ENCODE measurements at places on chromosomes 4 and X.

- no peak for DNase-seq
Measured at GRCh38 chr4:63906660-63907183, 502.5 kb downstream of the TECRL start.

DNA sequence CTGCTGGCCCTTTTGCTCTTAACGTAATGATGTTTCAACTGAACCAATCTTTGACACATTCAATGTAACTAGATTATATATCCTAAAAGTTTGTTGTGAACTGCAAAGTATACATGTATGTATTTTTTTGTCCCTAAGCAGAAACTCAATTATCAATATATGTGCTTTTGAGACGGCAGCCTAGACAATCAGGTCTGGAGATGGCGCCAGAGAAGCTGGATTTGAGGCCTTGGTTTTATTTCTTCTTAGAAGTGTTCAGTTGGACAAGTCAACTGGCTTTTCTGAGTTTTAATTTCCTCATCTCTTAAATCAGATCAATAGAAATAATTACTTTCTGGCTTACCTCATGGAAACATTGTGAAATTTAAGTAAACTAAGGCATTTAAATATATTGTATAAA is 62.5 kb downstream of the DCAF8L1 start:
- DNase-seq, result peak; percentile 5

DNA sequence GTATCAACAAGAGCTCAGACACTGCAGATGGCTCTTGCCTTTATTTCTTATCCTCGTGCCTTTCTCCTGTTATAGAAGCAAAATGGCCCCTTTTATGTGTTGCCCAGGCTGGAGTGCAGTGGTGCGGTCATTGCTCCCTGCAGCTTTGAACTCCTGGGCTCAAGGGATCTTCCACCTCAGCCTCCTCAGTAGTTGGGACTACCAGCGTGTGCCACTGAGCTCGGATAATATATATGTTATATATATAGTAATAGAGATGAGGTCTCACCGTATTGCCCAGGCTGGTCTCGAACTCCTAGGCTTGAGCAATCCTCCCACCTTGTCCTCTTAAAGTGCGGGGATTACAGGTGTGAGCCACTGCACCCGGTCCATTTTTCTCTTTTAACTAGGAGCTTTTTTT is 79.7 kb downstream of the TMEM131L start:
- DNase-seq, result no peak

- DNase-seq, result no peak
Measured at GRCh38 chr4:70577220-70577927, 14.7 kb upstream of the AMBN start.

- no peak for DNase-seq
Measured at GRCh38 chrX:88397551-88397950, 349.5 kb upstream of the CPXCR1 start.

GRCh38 chr4:58301376-58301999 is 1191.3 kb upstream of the IGFBP7 start:
- DNase-seq, result no peak

DNA sequence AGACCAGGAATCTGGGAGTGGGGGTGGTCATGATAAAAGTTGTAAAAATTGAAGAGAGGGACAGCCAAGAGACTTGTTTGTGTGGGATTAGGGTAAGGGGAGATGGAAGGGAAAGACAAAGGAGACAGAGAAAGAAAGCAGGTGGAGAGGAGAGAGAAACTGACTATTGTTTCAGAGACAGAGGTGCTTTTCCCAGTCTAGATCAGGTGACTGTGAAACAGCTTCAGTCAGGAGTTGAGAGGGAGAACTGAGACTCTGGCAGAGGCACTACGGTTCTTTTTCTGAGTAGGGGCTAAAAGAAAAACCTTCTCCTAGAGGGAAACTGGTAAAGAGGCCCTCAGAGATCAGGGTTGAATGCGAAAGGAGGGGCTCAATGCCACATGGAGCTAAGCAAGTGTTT is 106.4 kb downstream of the KDR start:
- DNase-seq, result no peak

DNA sequence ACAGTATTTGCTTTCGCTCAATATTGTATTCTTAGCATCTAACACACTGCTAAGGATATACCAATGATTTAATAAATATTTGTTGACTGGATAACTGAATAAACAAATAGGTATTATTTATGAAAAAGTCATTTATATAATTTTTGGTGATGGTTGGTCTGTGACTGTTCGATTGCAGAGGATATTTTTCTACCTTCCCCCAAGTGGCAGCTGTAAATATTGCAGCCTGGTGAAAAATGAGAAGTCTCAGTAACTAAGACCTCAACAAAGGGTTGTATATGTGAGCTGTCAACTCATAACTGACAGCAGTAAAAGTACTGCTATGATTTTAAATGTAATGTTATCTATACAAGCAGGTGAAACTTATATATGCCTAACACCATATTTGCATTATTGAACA is 36.0 kb downstream of the HTR2C start:
- DNase-seq, result no peak

- peak; percentile 49 for DNase-seq
Measured at GRCh38 chrX:130916636-130917422, 13.8 kb upstream of the ENOX2 start.

DNA sequence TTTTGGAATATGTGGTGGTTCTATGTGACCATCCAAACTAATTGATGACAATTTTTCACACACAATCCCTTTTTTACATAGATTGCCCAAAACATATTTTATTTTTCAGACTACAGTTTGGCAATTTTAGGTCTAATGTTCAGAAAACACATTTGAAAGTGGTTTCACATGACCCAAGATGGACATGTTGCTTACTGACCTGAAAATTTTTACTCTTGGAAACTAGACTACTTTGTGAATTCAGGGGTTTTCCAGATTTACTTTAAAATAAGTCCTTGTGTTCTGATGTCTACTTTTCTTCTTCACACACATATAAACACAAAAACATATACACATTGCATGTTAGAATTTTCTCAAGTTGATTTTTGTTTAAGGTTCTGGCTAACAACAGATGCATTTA is 79.5 kb downstream of the HMGB2 start:
- no peak for DNase-seq

GRCh38 chrX:25144043-25144940 is 128.5 kb upstream of the ARX start:
- DNase-seq, result peak; percentile 45

DNA sequence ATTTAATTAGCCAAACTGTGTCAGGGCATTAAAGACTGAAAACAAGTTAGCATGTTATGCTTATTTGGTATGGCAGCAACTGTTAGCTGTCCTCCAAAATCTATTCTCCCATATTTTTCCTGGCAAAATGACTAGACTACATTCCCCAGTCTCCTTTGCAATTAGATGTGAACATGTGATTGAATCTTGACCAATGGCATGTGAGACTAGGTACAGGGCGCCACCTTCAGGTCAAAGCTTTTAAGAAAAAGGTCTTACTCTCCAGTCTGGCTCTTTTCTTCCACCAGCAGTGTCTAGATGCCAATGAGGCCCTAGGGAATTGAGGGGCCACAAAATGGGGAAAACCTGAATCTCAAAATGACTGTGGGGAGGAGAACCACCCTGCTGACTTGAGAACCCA is 408.2 kb downstream of the SMARCA1 start:
- peak; percentile 32 for DNase-seq

GRCh38 chr4:78058591-78059523 is 1.7 kb downstream of the FRAS1 start:
- peak; percentile 38 for DNase-seq

GRCh38 chr4:94305466-94306225 is 37.0 kb downstream of the HPGDS start:
- DNase-seq, result peak; percentile 8

DNA sequence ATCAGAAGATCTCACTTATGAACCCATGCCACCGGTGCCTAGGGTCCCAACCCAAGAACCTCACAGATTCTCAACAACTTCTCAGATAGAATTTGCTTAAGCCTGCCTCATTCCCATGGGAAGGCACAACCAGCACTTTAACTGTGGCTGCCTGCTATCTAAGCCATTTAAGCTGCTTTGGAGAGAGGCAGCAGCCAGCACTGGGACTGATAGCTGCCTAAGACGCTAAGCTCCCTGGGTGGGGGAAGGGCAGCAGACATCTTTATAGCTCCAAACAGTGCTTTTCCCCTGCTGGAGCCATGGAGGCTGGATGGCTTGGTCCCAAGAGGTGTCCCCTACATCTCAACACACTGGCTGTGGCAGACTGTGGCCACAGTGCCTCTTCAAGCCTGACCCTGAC is 1268.6 kb downstream of the FAM133A start:
- no peak for DNase-seq

DNA sequence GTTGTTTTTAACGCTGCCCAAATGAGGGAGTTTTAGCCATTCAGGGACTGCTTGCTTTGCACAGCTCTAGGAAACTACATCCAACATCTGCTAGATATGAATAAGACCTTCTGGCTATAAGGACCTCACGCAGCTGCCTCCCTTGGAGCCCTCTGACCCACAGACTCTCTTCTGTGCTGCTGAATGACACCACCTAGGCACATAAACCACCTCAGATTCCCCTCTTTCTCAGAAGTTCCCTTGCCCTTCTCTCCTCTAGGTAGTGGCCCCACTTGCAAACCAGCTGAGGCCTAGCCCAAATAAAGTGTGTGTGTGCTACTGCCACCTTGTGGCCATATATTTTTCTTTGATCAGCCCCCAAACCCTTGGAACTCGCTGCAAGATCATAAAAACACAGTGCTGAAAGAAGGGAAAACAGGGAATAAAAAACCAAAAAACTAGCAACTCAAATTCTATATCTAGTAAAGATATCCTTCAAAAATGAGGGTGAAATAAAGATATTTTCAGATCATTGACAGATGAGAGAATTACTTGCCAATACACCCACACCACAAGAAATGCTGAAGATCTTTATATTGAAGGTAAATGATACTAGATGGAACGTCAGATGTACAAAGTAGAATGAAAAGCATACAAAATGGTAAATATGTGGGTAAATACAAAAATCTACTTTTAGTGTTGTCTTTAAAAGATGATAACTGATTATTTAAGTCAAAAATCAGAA is 265.9 kb downstream of the ADAMTS3 start:
- DNase-seq, result peak; percentile 42

DNA sequence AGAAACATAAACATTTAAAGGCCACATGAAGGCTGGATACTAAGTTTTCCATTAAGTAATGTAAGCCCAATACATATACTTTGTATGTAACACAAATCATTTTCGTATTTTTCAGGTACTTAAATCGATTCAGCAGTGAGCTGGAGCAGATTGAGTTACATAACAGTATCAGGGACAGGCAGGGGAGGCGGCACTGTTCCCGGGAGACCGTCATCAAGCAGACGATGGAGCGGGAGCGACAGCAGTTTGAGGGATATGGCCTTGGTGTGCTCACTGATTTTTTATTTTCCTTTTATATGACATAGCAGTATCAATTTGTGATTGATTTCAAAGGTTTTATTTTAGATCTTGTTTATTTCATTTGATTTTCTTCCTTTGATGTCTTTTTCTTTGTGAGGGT is 20.7 kb downstream of the TMA16 start:
- no peak for DNase-seq

- DNase-seq, result no peak
Measured at GRCh38 chr4:88693792-88694191, 3.8 kb downstream of the NAP1L5 start.

DNA sequence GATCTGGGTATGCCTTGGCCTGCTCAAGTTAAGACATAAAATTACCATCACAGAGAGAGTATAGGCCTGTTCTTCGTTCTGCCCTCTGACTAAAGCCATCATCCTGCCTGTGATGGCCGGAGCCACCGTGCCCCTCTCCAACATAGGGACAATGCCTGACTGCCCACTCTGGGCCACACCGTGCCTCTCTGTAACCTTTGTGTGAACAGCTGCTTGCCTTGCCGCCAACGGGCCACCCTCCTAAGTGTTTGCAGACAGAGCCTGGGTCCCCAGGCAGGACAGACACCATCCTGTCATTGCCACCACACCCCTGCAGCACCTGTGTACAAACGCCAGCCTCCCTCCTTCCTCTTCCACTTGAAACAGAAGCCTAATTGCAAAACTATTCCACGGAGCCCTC is 298.7 kb upstream of the TENM3 start:
- no peak for DNase-seq

DNA sequence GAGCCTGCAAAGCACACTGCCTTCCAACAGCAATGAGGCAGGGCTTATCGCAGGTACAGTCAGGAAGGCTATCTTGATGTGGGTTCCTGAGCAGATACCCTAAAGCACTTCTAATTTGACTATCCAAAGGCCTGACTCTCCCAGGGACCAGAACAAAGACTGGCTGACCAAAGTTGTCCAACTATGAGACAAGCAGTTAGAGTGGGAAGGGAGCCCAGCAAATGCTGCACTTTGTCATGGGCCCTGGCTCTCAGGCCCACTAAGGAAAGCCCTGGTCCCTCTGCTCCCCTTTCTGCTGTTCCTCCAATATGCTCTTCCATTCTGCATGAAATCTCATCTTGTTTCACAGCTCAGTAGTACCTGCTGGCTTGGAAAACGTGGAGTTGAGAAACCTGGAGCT is 391.0 kb downstream of the RAB28 start:
- DNase-seq, result no peak

- no peak for DNase-seq
Measured at GRCh38 chr4:127236889-127237288, 395.9 kb upstream of the INTU start.

- DNase-seq, result peak; percentile 55
Measured at GRCh38 chrX:74133156-74133796, 170.7 kb upstream of the ZCCHC13 start.

GRCh38 chr4:165402375-165402774 is 23.6 kb downstream of the CPE start:
- no peak for DNase-seq

DNA sequence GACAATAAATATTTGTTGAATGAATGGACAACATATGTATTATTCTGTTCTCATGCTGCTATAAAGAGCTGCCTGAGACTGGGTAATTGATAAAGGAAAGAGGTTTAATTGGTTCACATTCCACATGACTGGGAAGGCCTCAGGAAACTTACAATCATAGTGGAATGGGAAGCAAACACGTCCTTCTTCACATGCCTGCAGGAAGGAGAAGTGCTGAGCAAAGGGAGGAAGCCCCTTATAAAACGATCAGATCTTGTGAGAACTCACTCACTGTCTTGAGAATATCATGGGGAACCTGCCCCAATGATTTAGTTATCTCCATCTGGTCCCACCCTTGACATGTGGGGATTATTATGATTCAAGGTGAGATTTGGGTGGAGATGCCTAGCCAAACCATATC is 233.9 kb upstream of the AADAT start:
- DNase-seq, result no peak

All from fibroblast of skin of scalp (primary cell).